ENCODE measurements at places on chromosomes 7 and 10.

GRCh38 chr7:114334989-114335388 is 79.6 kb upstream of the FOXP2 start:
- no peak for DNase-seq

DNA sequence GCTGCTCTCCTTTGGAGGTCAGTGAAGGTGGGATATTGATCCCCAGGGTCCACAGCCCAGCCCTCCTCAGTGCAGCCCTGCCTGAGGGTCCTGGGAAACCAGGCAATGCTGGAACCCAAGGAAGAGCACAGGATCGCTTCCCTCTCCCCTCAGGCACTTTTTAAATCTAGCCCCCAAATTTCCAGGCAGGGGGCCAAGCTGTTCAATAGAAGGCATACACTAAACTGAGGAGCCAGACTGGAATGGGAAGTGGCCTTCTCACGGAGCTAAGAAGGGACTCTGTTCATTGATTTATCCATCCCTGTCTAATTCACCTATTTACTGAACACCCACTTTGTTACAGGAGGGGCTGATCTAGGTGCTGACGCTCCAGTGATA is 60.3 kb downstream of the GLI3 start:
- DNase-seq: no peak

DNA sequence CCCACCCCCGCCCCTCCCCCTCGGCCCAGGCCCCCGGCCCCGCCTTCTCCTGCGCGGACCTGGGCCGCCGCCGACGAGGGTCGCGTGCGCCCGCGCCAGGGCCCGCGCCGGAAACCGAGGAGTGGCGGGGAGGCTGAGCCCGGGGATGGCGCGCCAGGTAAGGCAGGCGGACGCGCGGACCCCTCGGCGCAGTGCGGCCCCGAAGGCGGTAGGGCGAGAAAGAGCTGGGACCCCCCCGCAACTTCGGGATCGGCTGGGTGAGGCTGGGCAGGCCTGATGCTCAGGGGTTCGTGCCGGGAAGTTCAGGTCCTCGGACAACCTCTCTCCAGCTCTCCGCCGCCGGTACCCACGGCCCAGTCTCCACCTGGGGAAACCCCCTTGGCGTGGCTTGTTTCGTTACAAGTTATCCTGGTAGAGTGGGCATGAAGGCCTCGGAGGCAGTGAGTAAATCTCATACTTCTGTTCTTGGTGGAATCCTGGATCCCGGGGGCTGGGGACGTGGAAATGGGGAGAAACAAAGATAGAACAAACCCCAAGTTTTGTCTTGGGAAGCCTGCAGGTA is 58.4 kb downstream of the ZNF467 start:
- DNase-seq: peak; percentile 30

GRCh38 chr10:97849687-97850402 is at the start of gene GOLGA7B:
Gene GOLGA7B (plus strand): TSS chr10:97849843. CDS start chr10:97850304, 461 bp downstream.
- DNase-seq: no peak

GRCh38 chr10:48777110-48777509 is 92.4 kb downstream of the WDFY4 start:
- DNase-seq: no peak

DNA sequence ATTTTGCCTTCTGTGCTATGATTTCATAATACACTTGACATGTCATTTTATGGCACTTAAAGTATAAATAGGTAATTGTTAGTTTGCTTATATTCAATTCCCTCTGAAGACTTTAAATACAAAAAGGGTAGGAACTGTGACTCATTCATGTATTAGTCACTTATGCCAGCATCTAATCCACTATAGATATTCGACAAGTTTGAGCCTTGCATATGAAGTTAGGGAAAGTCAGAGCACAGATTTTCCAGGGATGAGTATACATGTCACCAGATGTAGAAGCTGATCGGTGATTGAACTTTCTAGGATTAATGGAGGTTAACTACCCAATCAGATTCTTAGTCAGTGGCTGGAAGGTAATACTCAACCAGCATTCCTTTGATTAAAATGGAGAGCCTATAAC is 1321.5 kb downstream of the XPNPEP1 start:
- no peak for DNase-seq

- no peak for DNase-seq
These were observed 14.8 kb downstream of the INHBA start for GRCh38 chr7:41688012-41688625.

DNA sequence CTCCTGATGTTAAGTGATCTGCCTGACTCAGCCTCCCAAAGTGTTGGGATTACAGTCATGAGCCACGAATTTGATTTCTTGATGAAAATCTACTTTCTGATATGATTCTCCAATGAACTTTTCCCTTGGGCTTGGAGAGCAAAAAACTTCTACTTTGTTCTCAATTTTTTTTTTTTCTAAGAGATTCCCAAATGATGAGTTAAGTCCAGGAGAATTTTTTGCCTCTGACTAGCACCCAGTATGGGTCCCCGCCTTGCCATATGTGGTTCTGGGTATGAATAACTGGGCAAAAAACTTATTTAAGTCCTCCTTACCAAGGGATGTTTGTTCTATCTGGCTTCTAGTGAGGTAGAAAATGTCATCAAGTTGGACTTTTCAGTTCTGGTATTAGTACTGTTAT is 147.9 kb upstream of the LYZL1 start:
- peak; percentile 87 for DNase-seq

- no peak for DNase-seq
These were observed 123.9 kb upstream of the FZD1 start for GRCh38 chr7:91140286-91140685.

DNA sequence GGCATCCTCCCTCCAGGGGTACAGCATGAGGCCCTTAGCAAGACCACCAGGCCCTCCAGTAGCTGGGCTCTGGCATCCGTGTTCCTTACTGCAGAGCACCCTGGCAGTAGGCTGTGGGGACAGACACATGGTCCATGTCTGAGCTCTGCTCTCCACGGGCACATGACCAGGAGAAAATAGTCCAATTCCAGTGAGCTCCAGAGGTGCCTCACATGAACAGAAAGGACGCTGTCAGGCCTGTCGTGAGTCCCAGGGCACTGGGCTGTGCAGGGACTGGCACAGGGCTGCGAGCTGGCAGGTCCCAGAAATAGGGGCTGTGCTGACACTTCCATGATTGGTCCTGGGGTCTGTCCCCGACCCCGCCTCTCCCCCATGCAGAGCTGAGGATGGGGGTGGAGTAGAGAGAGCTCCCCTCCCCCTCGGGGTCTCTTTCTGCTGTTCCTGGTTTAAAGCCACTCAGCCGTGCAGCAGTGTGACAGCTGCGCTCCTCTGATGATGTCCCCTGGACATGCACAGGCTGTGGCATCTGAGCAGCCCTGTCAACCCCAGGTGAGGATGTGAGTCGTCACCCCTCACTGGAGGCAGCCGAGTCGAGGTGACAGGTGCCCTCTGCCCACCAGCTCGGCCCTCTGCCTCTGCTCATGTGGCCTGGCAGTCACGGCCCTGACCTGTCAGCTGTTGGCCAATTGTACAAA is 25.2 kb upstream of the ZNF488 start:
- no peak for DNase-seq

DNA sequence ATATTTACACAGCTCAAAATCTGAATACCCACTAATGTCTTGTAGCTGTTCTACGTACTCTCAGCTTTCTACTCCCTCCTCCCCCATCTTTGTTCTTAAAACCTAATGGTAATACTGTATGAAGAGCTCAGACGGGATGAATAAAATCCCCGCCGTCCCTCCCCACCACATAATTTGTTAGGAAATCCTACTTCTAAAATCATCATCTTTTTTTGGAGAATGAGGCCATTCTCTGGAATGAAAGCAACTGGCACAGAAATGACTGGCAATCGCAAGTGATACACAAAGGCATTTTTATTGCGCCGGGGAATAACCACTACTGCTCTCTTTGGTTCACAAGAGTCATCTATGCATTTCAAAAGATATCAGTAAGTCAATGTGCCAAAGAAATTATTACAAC is 27.3 kb downstream of the SLC35B4 start:
- DNase-seq: no peak

DNA sequence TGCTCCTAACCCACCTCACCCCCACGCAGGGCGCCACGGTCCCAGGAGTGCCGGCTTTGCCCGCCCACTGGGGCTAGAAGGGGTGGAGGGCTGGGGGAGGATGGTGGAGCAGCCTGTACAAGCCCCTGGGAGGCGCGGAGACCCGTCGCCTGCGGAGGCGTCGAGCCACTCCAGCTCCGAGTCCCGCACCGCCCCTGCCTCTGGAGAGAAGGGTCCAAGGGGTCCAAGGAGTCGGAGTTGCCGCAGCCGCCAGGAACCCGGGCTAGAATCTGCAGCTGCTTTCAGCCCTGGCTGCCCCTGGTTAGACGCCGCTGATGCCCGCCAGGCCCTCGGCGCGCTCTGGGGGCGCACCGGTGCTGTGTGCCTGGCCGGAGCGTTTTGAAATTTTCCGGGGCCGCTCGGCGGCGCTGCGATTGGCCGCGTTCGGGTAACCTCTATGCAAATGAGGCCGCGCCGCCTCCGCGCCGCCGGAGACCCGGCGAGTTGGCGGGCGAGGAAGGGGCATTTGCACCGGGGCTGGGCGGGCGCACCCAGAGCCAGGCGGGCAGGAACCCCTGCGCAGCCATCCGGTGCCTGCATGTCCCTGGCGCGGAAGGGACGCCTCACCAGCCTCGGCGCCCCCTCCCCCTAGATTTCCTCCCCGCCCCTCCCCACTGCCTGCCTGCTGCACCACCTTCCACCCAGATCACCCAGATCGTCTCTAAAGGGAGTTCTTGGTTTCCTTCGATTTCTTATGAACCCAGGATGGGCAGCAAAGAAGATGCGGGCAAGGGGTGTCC is at the start of gene HMX2:
TSS of gene HMX2 (plus strand) at position 502 of the 779 bp plus-strand sequence. CDS start at position 745, 243 bp downstream.
- DNase-seq: no peak

DNA sequence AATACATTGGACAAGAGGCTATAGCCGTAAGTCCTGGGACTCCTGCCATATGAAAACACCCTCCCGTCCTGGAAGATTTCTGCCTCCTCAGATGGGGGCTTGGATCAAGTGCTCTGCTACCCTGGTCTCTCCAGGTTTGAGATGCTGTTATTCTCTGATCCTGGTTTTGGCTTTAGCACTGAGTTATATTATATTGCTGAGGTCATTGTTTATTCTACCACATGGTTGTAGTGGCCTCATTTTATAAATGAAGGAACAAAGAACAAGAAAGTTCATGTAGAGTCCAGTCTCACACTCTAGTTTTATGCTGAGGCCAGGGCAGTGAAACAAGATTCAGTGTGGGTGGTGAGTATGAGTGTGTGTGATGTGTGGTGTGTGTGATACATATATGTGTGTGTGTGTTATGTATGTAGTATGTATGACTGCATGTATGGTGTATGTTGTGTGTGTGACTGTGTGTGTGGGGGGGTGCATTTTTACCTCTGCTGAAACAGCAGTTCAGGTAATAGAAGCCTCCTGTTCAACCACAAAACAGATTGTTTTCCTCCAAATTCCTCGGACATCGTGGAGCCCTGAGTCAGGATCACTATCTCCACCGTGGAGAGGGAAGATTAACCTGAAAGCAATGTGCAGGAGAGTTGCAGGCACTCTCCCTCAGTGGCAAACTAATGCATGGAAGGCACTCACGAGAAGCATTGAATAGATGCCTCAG is 80.7 kb downstream of the C7orf25 start:
- no peak for DNase-seq

- DNase-seq: no peak
These were observed 30.0 kb downstream of the AGAP4 start for GRCh38 chr10:45817130-45817859.

DNA sequence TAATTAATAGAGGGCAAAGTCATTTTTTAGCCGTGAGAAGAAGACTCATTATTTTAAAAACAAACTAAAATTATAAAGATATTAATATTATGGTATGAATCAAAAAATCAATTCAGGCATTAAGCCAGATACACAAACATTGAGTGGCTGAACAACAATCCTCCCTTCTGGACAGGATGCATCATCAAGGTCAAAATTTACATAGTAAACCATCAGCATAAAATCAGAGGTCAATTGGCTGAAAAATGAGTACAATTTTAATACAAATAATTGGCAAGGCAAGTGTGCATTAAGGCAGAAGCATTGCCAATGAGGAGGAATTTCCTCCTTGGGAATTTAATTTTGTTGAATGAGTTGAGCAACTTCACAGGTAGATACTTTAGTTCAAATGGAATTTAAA is 108.2 kb downstream of the PCLO start:
- no peak for DNase-seq

GRCh38 chr10:131980761-131981428 is 828 bp downstream of the BNIP3 start:
- no peak for DNase-seq

DNA sequence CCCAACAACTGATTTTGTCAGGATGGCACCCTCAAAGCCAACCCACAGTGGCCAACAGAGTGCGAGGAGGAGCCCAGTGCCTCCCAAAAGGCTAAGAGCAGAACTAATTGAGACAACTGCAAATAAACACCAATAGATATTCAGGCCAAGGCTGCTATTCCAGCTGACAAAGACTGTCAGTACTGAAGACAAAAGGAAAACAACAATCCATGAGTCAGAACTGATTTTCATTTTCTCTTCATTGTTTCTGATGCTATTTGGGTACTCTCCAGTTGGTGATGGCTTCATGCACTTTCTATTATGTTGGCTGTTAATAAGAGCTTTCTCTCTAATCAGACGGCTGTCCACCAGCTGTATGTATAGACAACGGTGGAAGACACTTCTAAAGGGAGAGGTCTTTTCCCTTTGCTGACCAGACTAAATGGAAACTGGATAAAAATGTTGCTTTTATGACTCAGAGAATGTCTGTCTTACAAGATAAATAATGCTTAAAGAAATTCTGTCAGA is 515.9 kb downstream of the PARD3 start:
- no peak for DNase-seq

DNA sequence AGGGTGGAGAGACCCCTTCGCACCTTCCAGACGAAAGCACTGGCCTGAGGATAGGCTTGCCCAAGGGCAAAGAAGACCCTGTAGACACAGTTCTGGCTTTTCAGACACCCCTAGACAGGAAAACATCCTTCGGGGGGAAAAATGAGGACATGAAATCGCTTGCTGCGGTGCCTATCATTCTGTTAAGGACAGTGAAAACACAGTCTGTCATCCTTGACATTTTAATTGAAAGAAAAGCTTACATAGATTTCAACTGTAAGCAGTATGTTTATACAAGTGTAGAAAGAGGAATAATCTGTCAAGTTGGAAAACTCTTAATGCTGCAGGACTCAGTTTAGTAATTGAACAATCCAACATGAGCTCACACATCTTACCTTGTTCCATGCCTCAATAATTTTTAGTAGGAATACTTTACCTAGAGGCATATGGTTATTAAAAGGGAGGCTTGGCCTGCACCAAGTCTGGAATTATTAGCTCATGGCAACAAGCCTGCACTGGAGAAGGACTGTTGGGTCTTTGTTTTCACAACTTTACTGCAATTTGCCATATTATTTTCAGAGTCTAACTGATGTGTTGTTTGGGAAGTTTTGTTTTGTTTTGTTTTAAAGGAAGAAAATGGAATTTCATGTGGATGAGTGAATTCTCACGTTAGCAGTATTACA is 243.5 kb downstream of the TRIL start:
- no peak for DNase-seq

All from SJSA1 (cell line).